Placental epithelial cell (primary cell): ENCODE measurements at places on chromosomes 4 and X. TPM values are rescaled to one million over a fixed set of nuclear protein-coding genes. Genes with fewer than 3 reads are reported as not detected.

The HAUS7 gene
- total RNA-seq: 10.2 and 22.1 TPM in 2 replicates

The TRIML2 gene
- total RNA-seq: 5.5 and 41.3 TPM in 2 replicates

The DCAF12L1 gene
- total RNA-seq: not detected in 2 replicates

The CLTRN gene
- 0.43 and 0.79 TPM in 2 replicates for total RNA-seq

The XK gene
- total RNA-seq: 0.33 and 0.39 TPM in 2 replicates

The AMMECR1 gene
- total RNA-seq: 29.8 and 38.9 TPM in 2 replicates

The GPR143 gene
- 5.9 and 17.5 TPM in 2 replicates for total RNA-seq

The SOX3 gene
- total RNA-seq: not detected in 2 replicates

The TEX11 gene
- not detected in 2 replicates for total RNA-seq

The NEUROG2 gene
- total RNA-seq: not detected in 2 replicates

The CSAG2 gene
- not detected in 2 replicates for total RNA-seq

The AKAP17A gene
- 24.7 and 33.0 TPM in 2 replicates for total RNA-seq
